ENCODE measurements at places on chromosomes 4 and X.

- no peak for DNase-seq
These were observed 734.3 kb downstream of the STIM2 start for GRCh38 chr4:27594922-27595321.

- no peak for DNase-seq
These were observed 229.6 kb upstream of the AGTR2 start for GRCh38 chrX:115940888-115941332.

GRCh38 chr4:73446336-73446938, 10.4 kb downstream of the AFP start:
- no peak for DNase-seq

- DNase-seq: no peak
These were observed 1024.1 kb downstream of the RPA4 start for GRCh38 chrX:97907791-97908190.

- peak; percentile 10 for DNase-seq
These were observed 626 bp downstream of the JADE3 start for GRCh38 chrX:46912603-46913491.

GRCh38 chr4:186134257-186134656, 29.8 kb downstream of the FAM149A start:
- DNase-seq: no peak

- no peak for DNase-seq
These were observed 21.6 kb downstream of the ANKRD17 start for GRCh38 chr4:73237044-73237443.

DNA sequence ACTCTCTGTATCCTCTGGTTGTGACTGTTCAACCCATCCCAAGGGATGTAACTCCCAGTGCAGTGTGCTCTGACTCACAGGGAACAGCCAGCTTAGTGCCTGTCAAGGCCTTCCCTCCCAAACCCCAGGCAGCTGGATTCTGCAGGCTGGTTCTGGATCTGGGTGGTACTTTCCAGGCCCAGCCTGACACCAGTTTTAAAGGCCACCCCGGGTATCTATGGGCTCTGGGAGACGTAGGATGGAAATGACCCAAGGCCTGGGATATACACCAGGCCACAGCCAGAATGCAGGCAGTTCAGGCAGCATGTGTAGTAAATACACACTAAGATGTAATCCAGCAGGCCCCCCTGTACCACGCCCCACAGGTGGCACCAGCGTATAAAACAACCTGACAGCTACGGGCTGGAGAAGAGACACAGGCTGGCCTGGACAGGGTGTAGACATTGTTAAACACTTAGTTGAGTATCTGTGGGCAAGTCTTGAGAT, 64.2 kb downstream of the SPINK2 start:
- DNase-seq: no peak

DNA sequence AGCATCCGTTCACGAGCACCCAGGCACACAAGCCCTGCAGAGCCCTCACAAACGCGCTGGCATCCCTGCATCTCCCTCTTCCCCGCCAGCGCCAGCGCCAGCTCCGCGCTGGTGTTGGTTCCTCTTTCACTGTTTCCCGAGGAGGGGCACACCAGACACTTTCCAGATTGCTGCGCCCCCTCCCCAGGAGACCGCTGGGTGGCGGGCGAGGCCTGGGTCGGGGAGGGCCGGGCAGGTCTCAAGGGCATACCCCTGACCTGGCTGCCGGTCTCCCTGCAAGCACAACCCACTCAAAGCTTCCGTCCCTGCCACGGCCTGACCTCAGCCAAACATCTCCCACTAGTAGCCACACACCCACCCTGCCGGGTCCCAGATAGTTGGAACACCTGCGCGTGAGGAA, 2.2 kb upstream of the NKX1-1 start:
- no peak for DNase-seq

DNA sequence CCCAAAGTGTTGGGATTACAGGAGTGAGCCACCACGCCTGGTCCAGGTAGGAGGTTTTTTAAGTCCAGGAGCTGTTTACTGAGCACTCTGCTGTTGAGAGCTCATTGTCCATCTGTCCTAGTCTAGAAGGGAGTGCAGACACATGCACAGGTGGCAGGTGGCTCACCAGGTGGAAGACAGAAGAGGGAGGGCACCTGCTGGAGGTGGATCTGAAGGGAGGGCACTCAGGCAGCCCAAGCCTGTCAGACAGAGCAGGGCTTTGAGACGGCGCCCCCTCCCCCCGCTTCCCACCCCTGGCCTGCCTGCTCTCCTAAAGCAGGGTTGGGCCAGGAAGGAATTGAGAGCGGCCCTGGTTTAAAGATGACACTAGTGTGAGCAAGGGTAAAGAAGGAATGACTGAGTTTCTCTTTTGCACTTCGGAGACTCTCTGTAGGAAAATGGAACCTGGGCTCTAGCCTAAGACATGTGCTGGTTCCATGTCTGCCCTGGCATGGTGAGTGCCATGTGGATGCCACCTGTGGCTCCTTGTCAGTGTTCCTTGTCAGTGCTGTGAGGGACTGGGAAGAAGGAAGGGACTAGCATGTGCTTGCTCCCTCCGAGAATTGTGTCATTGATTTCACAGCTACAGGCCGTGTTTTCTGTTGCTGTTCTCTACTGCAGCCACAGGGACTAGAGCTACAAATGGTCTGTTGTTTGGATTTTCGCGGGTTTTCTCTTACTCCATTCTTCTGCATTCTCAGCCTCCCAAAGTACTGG, 108.6 kb downstream of the TNIP2 start:
- DNase-seq: no peak

- DNase-seq: no peak
These were observed 617.1 kb upstream of the INTU start for GRCh38 chr4:127015667-127016117.

- DNase-seq: no peak
These were observed 613.5 kb downstream of the PCDH18 start for GRCh38 chr4:136918772-136919171.

DNA sequence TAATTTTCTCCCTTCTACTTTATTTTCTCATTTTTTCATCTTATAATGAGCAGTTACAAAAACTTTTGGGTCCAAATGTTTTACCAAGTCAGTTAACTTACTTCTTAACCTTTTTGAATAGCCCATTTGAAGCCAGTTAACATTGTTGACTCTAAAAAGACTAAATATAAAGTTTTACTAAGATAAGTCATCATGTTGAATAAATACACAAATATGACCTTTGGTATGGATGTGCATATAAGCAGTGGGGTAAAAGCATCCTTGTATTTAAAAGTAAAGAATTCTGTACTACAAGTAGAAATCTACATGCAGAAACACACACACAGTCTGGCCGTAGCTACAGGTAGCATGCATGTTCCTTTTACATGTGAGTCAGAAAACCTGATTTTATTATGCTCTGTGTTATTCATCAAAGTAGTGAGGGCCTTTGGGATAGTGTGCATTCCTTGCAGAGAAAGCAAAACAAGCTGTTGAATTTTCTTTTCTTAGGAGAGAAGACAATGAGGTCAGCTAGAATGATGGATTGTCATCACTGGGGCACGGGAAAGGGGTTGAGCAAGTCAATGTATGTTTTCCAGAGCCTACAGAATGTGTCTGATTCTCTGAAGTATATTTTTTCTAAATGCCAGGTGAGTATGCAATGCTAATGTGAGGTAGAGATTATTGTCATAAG, 533.2 kb upstream of the AGA start:
- DNase-seq: no peak
